Fibroblast of lung (primary cell): ENCODE measurements at places on chromosomes 16 and 17. TPM values are rescaled to one million over a fixed set of nuclear protein-coding genes. Genes with fewer than 3 reads are reported as not detected.

NPTX1 gene
- 3.3 and 31.2 TPM in 2 replicates for total RNA-seq

- no peaks in the 10 kb centered on the region for H3K36me3 ChIP-seq
- H3K4me1 ChIP-seq: peaks cover 22% of the 10 kb centered on the region
- H3K27me3 ChIP-seq: no peaks in the 10 kb centered on the region
- H3K4me3 ChIP-seq: no peak overlapping the region
Measured at GRCh38 chr17:75077496-75078283, 10.1 kb upstream of the SLC16A5 start.

- no peak overlapping the region for H3K4me3 ChIP-seq
- no peak overlapping the region for H3K27ac ChIP-seq
- DNase-seq: no peak
- H3K27me3 ChIP-seq: no peaks in the 10 kb centered on the region
Measured at GRCh38 chr16:19396555-19397011, 21.1 kb upstream of the TMC5 start.

DNA sequence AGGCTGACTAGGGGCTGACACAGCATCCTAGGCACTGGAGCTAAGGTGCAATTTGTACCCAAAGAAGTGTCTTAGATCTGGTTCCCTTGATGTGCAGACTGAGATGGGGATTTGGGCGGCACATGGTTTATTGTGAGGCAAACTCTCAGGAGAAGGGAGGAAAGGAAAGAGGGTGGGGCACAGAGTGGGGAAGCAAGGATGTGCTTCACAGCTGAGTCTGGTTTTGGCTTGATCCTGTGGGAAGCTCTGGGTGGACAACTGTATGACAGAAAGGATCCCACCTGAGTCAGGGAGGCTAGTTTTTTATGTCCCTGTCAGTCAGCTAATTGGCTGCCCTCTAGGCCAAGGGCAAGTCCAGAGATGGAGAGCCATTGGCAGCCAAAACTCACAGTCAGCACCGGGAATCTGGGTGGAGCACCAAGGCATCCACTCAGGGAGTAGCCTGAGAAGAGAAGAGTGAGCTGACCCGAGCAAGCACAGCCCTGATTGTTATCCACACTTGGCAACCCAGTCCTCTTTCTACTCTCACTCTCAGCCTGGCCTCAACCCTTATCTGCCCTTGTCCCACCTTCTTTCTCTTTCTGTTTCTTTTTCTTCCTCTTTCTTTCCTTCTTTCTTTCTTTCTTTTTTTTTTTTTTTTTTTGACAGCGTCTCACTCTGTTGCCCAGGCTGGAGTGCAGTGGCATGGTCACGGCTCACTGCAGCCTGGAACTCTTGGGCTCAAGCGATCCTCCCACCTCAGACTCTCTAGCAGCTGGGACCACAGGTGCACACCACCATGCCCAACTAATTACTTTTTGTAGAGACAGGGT is 12.0 kb downstream of the ARL4D start:
- no peaks in the 10 kb centered on the region for H3K36me3 ChIP-seq
- no peak overlapping the region for H3K27ac ChIP-seq
- no peak for DNase-seq
- no peak overlapping the region for H3K4me3 ChIP-seq
- no peaks in the 10 kb centered on the region for H3K27me3 ChIP-seq

SARM1 gene
- total RNA-seq: 3.1 TPM in 2 replicates
